Left lung (tissue), 14 donors: ENCODE measurements at places on chromosomes 12 and 14. TPM values are rescaled to one million over a fixed set of nuclear protein-coding genes. Genes with fewer than 3 reads are reported as not detected.

GRCh38 chr12:21819678-21820077, 45.2 kb upstream of the KCNJ8 start:
- no peak for DNase-seq

DNA sequence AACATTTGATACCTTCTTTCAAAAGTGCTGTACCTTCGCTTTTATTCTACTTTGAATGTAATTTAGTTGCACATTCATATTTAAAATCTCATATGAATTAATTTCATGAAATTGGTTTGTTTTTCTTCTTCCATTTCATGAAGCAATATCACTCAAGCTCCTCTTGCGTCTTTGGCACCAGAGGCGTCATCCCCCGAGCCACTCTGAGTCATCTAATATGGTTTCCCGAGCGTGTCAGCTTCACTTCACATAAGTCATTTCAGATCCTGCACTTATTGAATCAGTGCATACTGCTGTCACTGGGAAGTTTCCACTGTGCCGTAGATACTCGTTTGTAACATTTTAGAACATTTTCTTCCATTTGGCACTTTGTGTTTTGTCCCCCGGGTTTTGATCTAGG, 105.6 kb downstream of the SLC25A47 start:
- DNase-seq, result no peak

DNA sequence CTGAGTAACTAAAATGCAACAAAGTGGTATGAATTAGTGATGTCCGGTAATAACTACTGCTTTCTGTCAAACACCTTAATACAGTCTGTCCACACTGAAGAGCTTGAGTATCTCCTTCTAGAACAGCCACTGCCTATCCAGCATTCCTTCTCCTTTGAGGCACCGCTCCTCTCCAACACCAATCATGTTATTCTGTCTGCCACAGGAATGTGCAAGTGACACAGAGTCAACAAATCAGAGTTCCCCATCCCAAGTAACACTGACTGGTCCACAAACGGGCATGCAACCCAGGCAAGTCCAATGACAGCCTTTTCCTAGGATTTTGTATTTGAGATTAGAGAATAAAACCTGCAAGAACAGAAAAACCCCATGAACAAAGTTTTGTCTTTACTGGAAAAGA, 3.8 kb downstream of the GXYLT1 start:
- no peak for DNase-seq

GRCh38 chr14:54627540-54628363, 60.8 kb downstream of the SAMD4A start:
- peak; percentile 88 for DNase-seq

DNA sequence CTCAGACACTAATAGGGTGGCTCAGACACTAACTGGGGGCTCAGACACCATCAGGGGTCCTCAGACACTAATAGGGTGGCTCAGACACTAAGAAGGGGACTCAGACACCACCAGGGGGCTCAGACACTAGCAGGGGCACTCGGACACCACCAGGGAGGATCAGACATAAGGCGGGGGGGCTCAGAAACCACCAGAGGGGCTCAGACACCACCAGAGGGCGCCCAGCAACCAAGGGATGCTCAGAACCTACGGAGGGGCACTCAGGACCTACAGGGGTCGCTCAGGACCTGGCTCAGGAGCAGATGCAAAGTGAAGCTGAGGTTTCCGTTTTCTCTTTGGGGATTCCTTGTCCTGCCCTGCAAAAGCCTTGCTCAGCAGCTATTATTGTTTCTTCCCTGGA, 448.5 kb downstream of the TMEM121 start:
- DNase-seq, result no peak

DNA sequence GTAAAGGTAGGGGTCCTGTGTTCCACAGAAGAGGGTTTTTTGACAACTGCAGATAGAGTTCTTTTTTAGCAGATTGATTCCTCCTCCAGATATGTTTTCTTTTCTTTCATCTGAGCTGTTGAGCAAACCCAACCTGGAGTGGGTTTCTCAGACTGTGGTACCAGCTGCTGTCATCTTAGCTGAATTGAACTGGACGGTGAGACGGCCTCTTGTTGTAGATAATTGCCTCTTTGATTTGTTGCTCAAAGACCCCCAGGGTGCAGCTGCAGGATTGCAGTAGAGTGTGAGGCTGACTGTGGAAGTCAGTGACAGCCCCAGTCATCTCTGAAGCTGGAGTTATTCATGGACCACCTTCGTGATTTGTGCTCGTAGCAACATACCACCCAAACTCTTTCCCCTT, 317.7 kb downstream of the AACS start:
- DNase-seq, result no peak

GRCh38 chr14:37034410-37035285, 137.8 kb downstream of the SLC25A21 start:
- no peak for DNase-seq

GRCh38 chr14:80944861-80945617, 3.5 kb upstream of the CEP128 start:
- no peak for DNase-seq

DNA sequence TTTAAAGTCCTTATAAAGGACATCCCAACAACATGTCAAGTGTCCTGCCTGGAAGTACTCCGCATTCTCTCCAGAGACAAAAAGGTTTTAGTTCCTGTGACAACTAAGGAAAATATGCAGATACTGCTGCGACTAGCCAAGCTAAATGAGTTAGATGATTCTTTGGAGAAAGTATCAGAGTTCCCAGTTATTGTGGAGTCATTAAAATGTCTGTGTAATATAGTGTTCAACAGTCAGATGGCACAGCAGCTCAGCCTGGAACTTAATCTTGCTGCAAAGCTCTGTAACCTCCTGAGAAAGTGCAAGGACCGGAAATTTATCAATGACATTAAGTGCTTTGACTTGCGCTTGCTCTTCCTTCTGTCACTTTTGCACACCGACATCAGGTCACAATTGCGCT, 40.2 kb downstream of the RIC8B start:
- DNase-seq, result no peak

DNA sequence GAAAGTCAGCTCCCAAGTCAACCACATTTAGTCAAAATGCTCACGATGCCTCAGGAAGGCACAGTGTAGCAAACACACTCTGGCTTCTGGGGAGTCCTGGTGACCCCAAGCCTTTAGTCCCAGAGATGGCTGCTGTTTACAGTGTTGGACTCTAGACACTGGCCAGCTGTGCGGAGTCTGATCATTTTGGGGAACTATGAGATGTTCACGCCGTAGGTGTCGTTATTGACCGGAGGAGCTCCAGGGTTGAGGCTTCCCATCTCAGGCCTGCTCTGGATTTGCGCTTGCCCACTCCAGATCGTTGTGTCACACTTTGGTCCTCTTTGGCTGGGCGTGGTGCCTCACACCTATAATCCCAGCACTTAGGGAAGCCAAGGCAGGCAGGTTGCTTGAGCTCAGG, 27.7 kb downstream of the BRI3BP start:
- no peak for DNase-seq

DNA sequence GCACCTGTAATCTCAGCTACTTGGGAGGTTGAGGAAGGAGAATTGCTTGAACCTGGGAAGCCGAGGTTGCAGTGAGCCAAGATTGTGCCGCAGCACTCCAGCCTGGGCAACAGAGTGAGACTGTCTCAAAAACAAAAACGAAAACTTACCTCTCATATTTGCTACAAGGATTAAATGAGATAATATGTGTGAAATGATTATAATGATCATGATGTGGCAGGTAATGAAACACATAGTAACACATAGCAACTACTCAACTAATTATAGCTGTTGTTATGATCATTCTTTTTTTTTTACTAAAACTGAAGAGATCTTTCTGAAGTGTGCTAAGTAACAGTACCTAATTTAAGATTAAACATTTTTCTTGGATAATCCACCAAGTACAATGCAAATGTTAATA, 30.1 kb downstream of the RPGRIP1 start:
- no peak for DNase-seq

GRCh38 chr12:81976661-81977060, 217.5 kb upstream of the PPFIA2 start:
- no peak for DNase-seq

- no peak for DNase-seq
These were observed 113.7 kb upstream of the MDM1 start for GRCh38 chr12:68445824-68446223.

DNA sequence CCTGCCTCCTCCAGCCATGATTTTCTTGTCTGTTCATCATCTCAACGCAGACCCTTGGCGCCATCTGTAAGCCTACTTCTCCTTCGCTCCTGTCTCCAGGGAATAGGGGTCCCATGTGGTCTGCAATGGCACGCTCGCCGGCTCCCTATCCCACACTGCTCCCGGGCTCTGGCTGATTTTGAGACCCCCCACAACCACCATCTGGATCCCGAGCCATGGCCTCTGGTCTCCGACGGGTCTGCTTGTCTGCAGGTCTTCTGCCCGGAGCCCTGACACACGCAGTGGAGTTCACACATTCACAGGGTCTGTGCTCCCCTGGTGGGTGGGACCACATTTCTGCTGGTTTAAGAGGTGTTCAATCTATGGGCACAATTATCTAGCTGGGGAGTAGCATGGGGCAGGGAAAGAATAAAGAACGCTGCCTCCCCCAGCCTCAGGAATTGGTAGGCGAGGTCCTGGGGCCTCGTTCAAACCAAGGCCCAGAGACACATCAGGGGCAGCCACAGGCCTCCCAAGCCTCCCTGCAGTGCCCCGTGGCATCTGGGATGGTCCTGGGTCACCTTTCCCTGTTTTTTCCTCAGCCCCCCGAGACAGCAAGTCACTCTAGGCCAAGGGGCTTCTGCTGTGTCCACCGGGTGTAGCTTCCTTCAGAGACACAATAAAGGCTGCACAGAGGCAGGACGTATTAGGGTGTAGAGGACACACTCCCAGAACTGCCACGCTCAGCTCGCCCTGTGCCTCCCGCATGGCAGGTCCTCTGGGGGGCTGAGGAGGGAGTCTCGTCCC, 21.5 kb downstream of the FZD10 start:
- DNase-seq, result no peak

GRCh38 chr12:2963154-2963759, 4.1 kb downstream of the TEAD4 start:
- no peak for DNase-seq

DNA sequence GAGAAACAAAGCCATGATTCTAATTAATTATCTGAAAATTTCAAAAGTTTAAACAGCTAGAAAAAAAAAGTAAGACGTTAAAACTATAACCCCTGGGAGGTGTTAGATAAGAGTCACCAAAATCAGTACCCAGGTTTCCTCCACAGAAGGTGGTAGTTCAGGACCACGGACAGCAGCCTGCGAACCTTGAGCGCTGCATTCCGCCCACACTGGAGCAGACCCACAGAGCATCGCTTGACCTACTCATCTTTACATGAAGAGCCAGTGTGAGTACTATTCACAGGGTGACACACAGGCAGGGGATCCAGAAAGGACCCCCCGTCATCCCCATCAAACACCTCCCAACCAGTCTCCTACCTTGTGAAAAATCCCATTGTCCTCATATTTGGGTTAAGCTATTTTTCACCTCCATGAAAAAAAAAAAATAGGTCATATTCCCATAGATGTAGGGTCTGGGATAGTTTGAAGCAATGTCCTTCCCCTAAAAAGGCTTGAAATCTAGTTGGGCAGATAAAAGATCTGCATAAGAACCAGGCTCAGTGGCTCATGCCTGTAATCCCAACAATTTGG, 8.8 kb upstream of the CHGA start:
- peak; percentile 19 for DNase-seq

GRCh38 chr14:104586832-104587620, 7.5 kb downstream of the C14orf180 start:
- DNase-seq, result no peak

DNA sequence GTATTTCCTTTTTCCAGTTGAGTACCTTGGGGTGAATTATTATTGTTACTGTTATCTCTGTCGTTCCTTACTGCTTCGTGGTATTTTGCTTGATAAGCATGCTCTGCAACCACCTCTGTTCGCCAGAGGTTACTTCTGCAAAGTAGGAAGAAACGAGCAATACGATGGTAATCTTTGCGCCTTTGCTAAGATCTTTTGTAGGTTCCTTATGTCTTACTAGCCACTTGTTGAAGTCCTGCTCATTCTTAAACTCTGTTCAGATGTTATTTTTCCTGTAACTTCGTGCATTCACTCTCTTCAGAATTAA, 729 bp upstream of the M6PR start:
- no peak for DNase-seq

GRCh38 chr12:42235426-42235825, 2.6 kb downstream of the YAF2 start:
- peak; percentile 11 for DNase-seq

- no peak for DNase-seq
These were observed 120.1 kb downstream of the AACS start for GRCh38 chr12:125185311-125185739.

The TAS2R14 gene
- total RNA-seq, result 1.9 TPM

The TMPRSS12 gene
- not detected for total RNA-seq

The PZP gene
- total RNA-seq, result 1.4 TPM

The CSRP2 gene
- total RNA-seq, result 24.8 TPM

The DCAF11 gene
- total RNA-seq, result 65.1 TPM

The HOXC12 gene
- not detected for total RNA-seq

The ASCL1 gene
- 0.34 TPM for total RNA-seq
